ENCODE measurements at places on chromosomes 7 and 10.

DNA sequence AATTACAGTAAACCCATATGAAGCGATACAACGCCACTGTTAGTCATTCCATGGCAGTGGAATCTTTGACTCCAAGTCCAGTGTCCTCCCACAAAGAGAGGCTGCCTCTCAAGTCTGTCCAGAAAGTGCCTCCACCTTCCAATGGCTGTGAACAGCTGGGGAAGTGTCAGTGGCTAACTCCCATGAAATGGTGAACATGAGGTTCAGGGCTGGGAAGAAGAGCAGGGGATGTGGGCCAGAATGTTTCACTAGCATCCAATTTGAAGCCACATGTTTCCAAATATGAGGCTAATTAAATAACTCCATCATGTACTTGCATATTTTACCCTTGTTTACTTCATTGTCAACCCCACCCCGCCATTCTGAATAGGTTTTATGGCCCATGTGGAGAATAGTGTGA lies 53.1 kb upstream of the CHST15 start:
- DNase-seq: no peak

GRCh38 chr10:101840741-101841453 lies 2.7 kb downstream of the KCNIP2 start:
- DNase-seq: no peak

DNA sequence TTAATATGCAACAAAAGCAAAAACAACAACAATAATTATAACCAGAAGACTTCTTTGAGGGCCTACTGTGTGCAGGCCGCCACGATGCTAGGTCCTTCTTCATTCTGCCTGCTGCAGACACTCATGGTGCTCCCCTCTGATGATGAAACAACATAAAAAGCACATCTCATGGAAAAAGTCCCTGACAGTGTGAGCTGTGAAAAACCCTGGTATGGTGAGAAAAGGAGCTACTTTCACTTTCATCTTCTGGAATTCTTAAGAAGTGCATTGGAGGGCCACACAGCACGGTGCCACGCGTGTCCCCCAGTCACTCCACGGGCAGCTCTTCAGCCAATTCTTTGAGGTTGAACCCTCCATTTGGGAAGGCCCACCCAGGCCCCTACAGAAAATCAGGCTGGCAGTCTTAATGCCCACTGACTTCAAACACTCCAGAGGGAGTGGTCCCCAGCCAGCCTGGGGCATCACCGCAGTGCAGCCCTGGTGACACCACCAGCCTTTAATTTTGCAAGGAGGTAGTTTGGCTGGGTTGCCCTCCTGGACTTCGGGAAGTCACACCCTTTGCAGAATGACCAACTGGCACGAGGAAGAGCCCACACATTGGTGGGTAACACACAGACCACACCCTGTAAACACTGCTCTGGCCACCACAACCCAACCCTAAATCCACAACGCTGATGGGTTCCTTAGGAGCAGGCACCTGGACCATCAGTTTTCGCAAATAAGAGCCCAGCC lies 7.7 kb downstream of the KCNMA1 start:
- no peak for DNase-seq

GRCh38 chr10:33035411-33035810 lies 77.4 kb upstream of the ITGB1 start:
- no peak for DNase-seq

DNA sequence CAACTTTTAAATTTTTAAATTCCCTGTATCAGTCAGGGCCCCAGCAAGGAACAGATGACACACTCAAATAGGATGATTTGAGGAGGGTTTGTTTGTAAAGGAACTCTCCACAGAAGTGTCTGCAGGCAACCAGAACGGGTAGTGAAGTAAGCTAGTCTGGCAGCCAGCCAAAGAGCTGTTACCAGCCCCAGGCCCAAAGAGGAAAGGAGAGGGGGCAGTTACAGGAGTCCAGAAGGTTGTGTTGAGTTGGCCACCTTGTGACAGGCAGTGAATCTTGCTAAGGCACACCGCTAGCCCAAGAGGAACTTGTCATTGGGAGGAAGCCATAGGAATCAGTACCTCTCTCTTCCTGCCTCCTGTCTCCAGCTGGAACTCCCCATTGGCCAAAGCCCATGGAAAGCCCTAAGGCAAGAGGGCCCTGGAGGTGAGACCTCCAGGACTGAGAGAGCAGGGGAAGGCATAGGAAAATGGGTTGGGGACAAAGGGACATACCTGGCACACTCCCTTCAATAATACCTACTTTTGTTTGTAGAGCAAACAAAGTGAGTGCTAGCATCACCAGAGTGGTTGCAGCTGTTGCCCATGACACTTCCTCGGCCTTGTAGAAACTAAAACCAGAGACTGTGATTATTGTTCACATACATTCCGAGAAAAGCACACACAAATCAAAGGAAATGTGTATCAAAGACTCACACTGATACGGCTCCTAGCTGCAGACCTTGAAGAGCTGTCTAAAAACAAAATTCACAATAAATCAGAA lies 25.4 kb upstream of the GATAD1 start:
- DNase-seq: no peak
